Thoracic aorta (tissue), 2 donors: ENCODE measurements at places on chromosomes 2 and 18. TPM values are rescaled to one million over a fixed set of nuclear protein-coding genes. Genes with fewer than 3 reads are reported as not detected.

Gene CXCR2
- total RNA-seq: not detected

Gene FZD7
- 14.4 TPM for total RNA-seq

Gene FN1
- total RNA-seq: 6,415 TPM

DNA sequence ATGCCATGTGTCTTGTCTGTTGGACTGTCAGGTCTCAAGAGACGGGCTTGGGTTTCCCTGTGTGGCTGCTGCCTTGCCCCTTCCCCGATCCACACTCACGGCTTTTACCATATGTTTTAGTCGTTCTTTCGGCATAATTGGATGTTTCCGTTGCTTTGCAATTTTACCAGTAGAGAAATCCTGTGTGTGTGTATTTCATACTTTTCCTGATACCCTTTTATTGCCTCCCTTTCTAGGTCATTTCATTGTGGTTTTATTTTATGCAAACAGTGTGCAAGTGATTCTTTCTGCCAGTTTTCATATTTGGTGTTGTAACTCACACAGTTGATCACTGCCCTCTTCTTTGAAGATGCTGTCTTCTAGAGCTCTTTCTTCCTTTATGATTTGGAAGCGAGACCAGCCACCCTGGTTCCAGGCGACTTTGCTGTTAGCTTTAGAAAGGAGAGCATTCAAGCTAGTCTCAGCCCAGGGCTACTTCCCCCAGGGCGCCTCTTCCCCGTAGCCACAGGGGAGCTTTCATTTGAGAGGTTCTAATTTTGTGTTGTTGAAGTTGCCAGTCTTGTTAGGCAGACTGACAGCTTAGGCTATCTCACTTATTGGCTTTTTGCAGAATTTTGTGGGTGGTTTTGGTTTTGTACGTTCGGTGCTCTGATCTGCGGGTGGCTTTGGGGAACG, 17.0 kb downstream of the SH3BP4 start:
- no peak overlapping the region for H3K4me3 ChIP-seq
- DNase-seq: no peak
- no peak overlapping the region for H3K27ac ChIP-seq
- H3K36me3 ChIP-seq: no peaks in the 10 kb centered on the region

GRCh38 chr2:236503100-236503499, 66.5 kb upstream of the ACKR3 start:
- no peak for DNase-seq
- H3K27me3 ChIP-seq: no peaks in the 10 kb centered on the region
- H3K4me3 ChIP-seq: no peak overlapping the region
- H3K27ac ChIP-seq: no peak overlapping the region
- no peaks in the 10 kb centered on the region for H3K4me1 ChIP-seq

DNA sequence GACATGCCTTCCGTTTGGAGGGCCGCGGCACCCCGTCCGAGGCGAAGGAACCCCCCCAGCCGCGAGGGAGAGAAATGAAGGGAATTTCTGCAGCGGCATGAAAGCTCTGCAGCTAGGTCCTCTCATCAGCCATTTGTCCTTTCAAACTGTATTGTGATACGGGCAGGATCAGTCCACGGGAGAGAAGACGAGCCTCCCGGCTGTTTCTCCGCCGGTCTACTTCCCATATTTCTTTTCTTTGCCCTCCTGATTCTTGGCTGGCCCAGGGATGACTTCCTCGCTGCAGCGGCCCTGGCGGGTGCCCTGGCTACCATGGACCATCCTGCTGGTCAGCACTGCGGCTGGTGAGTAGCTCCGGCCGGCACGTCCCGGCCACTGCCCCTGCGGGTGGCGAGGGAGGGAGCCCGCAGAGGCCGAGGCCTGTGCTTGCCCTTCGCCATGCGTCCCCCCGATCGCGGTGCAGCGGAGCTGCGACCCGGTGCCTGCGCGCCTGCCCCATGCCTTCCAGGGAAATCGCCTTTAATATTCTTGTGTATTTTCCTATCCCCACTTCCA, 1.2 kb downstream of the BMPR2 start:
- peak overlapping the region; percentile 98 for H3K4me3 ChIP-seq
- peak overlapping the region; percentile 98 for H3K27ac ChIP-seq
- peaks cover 12% of the 10 kb centered on the region for H3K4me1 ChIP-seq
- H3K27me3 ChIP-seq: no peaks in the 10 kb centered on the region
- no peak for DNase-seq
- H3K36me3 ChIP-seq: no peaks in the 10 kb centered on the region

DNA sequence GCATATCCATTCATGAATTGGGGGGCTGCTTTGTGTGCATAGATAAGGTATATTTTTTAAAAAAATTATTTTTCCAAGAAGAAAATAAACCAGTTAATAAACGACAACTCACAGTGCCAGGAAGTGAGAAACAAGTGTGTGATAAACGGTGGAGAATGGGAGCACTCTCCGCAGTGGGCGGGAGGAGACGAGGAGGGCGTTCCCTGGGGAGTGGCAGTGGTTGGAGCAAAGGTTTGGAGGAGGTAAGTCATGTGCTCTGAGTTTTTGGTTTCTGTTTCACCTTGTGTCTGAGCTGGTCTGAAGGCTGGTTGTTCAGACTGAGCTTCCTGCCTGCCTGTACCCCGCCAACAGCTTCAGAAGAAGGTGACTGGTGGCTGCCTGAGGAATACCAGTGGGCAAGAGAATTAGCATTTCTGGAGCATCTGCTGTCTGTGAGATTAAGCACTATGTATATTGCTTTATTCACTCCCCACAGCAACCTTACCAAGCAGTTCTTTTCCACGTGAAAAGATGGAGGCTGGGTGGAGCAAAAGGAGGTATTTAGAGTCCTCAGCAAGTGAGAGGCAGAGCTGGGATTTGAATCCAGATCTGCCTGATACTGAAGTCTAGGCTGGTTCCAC, 27.0 kb upstream of the CASP8 start:
- no peak for DNase-seq
- peak overlapping the region; percentile 59 for H3K4me3 ChIP-seq
- H3K27me3 ChIP-seq: no peaks in the 10 kb centered on the region
- peaks cover 7% of the 10 kb centered on the region for H3K4me1 ChIP-seq
